ENCODE measurements at places on chromosomes 11 and 22.

GRCh38 chr11:84854498-84854880, 772.7 kb downstream of the DLG2 start:
- no peak for DNase-seq

- no peak for DNase-seq
These were observed 1.3 kb downstream of the FAR1 start for GRCh38 chr11:13669544-13670488.

DNA sequence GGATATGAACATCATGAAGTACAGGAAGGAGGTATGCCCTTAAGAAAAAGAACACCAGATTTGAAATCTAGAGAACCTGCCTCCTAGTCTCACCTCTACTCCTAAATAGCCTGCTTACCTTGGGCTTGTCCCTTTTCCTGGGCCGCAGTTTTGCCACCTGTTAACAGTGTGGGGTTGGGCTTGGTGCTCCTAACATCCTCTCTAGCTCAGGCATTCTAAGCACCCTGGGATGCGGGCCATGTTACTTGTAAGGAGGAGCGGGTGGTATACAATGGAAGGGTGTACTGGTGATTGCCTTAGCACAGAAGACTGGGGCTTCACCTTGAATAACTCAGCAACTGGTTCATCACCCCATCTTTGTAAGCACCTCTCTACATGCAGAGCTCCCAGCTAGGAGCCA, 48.7 kb downstream of the TIMP3 start:
- DNase-seq, result no peak

- no peak for DNase-seq
These were observed 33.4 kb downstream of the LMO1 start for GRCh38 chr11:8230178-8230859.

- no peak for DNase-seq
These were observed 4.1 kb upstream of the PLAAT2 start for GRCh38 chr11:63567044-63567840.

Measured in NCI-H1417 (cell line).